Stimulated activated CD8-positive, alpha-beta memory T cell treated with anti-CD3 and anti-CD28 coated beads, Interleukin-4, amount 100 ng/mL, for 1 hour (primary cell): ENCODE measurements at places on chromosomes 1 and 21.

GRCh38 chr1:56289260-56289659, 290.1 kb downstream of the PLPP3 start:
- DNase-seq, result no peak

GRCh38 chr1:116498789-116499628, 71.8 kb downstream of the CD58 start:
- DNase-seq, result no peak

- no peak for DNase-seq
Measured at GRCh38 chr1:182149411-182149965, 88.0 kb upstream of the ZNF648 start.

DNA sequence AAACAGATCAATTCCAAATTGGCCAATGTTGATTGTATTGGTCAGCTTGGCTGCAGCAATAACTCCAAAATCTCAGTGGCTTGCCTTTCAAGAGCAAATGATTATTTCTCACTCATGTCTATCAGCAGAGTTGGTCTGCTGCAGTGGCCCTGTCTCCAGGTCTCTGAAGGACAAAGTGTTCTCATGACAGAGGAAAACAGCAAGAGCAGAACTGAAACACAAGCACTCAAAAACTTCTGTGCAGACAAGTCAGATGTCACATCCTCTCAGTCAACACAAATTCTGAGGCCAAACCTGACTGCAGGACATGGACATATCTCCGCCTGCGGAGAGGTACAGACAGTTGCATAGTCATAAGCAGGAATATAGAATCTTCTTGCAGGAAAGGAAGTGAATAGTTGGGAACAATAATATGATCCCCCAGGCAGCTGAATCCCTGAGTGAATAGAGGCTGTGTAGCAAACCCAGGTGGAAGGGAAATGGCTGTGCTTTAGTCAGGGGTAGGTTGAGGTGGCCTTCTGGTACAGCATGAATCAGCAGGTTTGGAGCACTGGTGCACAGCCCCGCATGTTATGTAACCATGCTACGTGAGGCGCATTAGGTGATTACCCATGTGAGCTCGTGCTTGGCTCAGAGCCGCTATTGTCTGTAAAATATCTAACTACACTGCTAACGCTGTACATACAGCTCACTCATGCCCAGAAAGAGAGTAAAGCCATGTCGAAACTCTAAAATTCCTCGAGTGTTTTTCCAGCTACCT, 17.1 kb upstream of the UBE2U start:
- no peak for DNase-seq

DNA sequence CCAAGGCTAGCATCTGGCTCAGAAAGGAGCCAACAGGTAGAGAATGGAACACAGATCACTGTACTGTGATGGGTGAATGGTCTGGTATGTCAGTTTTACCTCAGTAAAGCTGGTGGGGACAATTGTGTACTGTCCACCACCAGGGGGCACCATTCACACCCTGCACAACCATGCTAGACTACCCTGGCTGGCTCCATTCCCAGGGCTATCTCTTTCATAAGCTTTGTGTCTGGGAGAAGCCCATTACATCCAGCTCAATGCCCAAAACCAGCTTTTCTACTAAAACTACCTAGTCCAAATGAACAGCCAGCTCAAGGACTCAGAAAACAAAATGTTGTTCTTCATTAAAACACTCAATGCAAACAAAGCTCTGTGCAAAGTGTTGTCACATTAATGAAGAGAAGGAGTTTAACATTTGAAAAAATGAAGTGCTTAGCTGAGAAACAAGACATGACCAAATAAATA, 62.0 kb upstream of the RASAL2 start:
- no peak for DNase-seq

- DNase-seq, result no peak
Measured at GRCh38 chr1:154212083-154212482, 6.0 kb upstream of the CFAP141 start.

DNA sequence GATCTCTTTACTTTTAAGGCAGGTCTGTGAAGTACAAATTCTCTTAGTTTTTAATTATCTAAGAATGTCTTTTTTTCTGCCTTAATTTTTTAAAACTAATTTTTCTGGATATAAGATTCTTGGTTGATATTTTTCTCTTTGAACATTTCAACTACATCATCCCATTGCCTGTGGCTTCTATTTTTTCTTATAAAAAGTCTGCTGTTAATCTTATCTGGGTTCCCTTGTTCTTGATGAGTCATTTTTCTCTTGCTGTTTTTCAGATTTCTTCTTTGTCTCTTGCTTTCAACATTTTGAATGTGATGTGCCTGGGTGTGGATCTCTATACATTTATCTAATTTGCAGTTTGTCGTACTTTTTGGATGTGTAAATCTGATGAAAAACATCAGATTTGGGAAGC, 525.2 kb upstream of the PBX1 start:
- no peak for DNase-seq

DNA sequence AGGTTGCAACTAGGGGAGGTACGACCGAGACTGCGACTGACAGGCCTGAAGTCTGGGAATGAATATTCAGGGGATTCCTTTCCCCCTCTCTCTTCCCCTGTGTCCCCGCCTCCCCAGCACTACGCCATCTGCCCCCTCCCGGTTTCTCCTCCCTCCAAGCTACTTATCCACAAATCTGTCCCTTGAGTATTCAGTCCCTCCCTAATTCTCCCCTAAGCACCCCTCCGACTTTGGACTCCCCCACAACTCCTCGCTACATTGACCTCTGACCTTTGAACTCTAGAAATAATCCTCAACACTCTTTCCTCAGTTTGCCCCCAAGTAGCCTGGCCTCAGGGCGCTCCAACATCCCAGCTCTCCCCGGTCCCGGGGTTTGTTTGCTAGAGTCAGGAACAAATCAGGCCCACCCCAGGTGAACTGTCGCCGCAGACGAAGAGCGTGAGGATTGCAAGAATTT, 393 bp downstream of the LYSMD1 start:
- no peak for DNase-seq

DNA sequence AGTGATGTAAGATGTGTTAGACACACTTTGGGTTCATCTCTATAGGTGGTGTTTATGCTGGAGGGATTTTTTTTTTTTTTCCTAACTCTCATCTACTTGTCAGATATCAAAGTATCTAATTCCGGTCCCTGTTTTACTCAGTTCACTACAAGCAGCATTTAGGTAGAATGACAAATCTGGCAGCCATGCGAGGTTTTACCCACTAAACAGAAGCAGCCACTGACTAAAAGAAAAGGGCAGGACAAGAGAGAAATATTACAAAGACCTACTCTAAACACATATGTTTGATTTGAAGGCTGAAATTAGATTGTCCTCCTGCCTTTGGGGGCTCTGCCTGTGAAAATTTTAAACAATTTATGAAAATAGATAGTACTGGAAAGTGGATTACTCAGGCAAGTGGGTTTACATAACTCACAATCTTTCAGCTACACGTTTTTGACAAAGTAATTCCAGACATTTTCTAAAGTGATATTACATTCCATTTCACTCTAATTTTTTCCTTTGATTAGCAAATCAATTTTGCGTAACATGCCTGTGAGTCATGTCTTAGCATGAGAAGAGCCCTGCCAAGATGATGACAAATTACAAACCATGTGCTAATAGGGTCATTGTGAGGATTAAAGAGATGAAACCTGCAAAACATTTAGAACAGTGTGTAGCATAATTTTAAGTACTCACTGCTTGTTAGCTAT, 172.6 kb downstream of the PLA2G4A start:
- no peak for DNase-seq
